Activated naive CD8-positive, alpha-beta T cell treated with anti-CD3 and anti-CD28 coated beads, Interleukin-2, amount 50 U/mL, for 24 hours (primary cell): ENCODE measurements at places on chromosomes 4 and X.

- no peak for DNase-seq
Observed at GRCh38 chr4:11485926-11486325, 57.2 kb upstream of the HS3ST1 start.

- DNase-seq = no peak
Observed at GRCh38 chr4:138833974-138834373, 181.6 kb upstream of the NOCT start.

- DNase-seq = no peak
Observed at GRCh38 chr4:138953961-138954371, 61.6 kb upstream of the NOCT start.

GRCh38 chrX:39497702-39498265 is 600.0 kb downstream of the BCOR start:
- no peak for DNase-seq

GRCh38 chr4:140829825-140830224 is 73.6 kb upstream of the TBC1D9 start:
- DNase-seq = no peak

DNA sequence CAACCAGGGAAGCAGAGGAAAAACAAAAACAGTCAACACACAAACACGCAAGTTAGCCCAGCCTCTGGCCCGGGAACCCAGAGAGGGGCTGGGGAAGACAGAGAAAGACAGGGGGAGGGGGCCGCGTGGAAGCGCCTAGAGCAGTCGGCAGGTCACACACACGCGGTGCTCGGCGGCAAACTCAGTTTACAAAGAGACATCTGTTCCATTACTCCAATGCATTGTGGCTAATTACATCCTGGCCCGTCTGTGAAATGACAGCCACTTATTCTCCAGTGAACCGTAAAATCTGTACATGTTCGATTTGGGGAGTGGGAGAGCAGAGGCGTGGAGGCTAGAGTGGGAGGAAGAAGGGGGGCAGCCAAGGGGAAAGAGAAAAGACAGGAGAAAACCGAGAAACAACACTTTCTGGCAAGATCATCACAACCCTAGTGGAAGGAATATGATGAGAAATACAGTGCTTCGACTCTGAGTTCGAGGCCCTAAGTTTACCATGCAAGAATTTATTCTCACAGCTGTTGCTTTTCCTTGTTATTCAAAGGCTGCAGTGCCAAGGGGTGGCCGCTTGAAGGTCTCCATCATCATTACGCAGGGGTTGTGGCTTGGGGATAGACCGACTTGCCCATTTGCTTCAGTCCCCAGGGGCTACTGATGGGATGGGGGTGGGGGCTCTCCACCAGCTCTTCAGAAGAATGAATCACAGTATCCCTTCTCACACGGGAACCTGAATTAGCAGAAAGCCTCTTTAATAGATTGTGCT is 167.7 kb downstream of the MGST2 start:
- no peak for DNase-seq

DNA sequence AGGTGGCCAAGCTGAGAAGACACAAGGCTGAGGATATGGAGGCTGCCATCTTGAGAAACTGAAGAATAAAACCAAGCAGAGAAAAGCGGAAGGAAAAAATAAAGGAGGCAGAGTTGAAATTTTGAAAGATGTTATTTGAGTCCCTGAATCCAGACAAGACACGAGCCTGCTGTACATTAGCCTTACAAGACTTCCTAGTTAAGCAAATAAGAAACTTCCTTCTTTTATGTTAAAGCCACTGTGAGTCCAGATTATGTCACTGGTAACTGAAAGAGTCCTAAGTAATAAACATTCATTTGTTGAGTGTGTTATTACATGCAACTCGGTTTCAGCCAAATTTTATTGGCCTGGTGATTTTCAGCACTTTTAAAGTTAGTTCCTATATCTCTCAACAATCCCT is 30.4 kb downstream of the DRD5 start:
- no peak for DNase-seq

GRCh38 chrX:17552044-17552650 is 177.1 kb downstream of the NHS start:
- no peak for DNase-seq

- DNase-seq = no peak
Observed at GRCh38 chr4:174292473-174292872, 8.8 kb downstream of the CEP44 start.

GRCh38 chr4:152062936-152063620 is 302.3 kb upstream of the GATB start:
- no peak for DNase-seq

- no peak for DNase-seq
Observed at GRCh38 chr4:54050214-54050904, 14.0 kb downstream of the CHIC2 start.
